ENCODE measurements at places on chromosomes 1 and 21. TPM values are rescaled to one million over a fixed set of nuclear protein-coding genes. Genes with fewer than 3 reads are reported as not detected.
A peak's percentile ranks its signal among the peaks of the same experiment; 100 is the strongest.

ZBTB8B gene
- 2.6 TPM for total RNA-seq

CSMD2 gene
- total RNA-seq, result 10.1 TPM

OR10Z1 gene
- total RNA-seq, result 3.6 TPM

AKNAD1 gene
- total RNA-seq, result 2.2 TPM

LIPI gene
- total RNA-seq, result not detected

GRCh38 chr1:205970486-205970885 lies 27.2 kb upstream of the SLC26A9 start:
- DNase-seq, result no peak

DNA sequence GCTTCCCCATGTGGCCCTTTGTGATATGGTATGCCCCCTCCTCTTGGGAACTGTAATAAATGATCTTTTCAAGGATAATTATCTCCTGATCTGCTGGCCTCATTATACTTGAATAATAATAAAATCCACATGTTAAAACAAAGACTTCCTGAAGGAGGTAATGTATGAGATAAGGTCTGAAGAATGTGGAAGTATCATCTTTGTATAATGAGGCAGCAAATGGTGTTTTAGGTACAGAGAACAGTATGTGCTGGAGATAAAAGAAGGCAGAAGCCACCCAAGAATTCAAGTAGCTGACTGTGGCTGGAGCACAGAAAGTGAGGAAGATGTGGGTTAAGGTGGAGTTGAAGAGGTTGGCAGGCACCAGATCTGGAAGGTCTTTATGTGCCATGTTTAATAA lies 12.8 kb upstream of the COG2 start:
- DNase-seq, result no peak

DNA sequence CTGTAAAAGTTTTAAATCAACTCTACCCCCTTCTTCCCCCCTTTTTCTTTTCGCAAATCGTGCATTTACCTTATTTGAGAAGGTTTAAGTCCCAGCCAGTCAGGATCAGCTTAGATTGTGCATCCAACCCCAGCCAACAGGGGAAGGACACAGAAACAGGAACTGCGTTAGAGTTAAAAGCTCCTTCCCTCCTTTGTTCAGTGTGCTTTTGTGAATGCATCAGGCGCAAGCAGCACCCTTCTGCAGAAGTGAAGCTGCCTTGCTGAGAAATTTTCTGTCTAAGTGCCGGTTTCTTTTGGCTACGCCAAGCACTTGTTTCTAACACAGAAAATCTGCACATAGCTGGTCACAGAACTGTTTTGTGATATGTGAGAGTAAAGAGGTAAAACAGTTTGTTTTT lies 56.2 kb upstream of the PRRC2C start:
- DNase-seq, result no peak

GRCh38 chr1:24047110-24047477 lies 64.8 kb downstream of the MYOM3 start:
- DNase-seq, result no peak

DNA sequence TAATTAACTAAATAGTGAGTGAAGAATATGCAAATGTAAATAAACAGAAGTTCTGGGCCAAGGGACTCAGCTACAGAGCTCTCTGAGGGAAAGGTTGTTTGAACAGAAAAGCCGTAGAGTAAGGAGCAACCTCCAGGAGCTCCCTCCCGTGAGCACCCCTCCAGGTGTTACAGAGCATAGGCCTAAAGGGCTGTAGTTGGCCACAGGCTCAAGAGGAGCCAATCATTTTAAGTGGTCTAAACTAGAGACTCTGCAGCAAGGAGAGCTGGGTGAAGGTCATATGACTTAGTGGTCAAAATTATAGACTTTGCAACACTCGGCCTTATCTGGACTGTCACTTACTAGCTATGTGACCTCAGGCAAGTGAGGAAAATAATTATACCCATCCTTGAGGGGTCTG lies 19.1 kb upstream of the RXRG start:
- no peak for DNase-seq

DNA sequence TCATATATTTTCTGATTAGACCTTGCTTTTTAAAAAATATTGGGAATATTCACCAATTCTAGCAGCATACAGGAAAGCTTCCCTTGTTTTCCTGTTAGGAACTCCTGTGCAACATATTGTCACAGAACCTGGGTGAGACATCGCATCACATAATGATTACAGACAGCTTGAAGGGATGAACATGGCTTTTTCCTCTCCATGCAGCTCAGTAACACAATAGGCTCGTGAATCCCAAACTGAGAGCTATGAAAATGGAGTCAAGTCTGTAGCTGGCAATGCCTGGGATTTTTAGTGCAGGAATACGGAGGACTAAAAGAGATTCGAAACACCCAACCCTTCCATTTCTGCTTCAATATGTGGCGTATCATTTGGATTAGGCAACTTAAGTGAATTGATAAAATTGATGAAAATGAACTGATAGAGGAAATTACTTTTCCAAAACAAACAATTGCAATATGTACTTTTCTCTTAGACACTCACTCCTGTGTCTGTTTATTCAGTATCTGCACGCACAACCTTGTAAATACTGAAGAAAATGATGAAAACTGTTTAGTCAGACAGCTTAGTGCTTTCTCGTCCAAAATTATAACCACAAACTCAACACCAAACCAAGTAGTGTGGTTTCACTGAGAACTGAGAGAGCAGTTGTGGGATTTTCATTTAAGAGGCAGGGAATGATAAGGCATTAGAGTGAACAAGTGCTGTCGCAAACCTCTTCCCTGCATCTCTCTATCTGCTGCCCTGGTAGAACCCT lies 250.4 kb downstream of the PTBP2 start:
- no peak for DNase-seq

DNA sequence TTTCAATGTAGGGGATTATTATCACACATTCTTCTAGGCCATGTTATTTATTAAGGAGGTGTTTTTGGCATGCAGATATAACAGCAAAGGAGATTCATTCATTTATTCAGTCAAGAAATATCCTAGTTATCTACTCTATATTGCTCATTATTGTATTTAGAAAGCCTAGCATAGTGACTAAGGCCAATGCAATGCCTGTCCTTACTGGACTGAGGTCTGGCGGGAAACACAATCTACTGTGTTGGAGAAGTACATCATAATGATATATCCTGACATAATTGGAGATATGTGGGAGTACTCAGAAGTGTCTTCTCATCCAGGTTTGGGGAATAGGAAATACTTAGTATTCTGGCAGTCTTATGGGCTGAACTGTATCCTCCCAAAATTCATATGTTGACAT lies 421.5 kb upstream of the USP24 start:
- DNase-seq, result no peak

GRCh38 chr1:228457396-228458176 lies 29.6 kb upstream of the RNF187 start:
- peak; percentile 98 for DNase-seq

GRCh38 chr1:226588484-226588883 lies 39.9 kb downstream of the STUM start:
- DNase-seq, result peak; percentile 28
